ENCODE measurements at places on chromosomes 6 and 20.

DNA sequence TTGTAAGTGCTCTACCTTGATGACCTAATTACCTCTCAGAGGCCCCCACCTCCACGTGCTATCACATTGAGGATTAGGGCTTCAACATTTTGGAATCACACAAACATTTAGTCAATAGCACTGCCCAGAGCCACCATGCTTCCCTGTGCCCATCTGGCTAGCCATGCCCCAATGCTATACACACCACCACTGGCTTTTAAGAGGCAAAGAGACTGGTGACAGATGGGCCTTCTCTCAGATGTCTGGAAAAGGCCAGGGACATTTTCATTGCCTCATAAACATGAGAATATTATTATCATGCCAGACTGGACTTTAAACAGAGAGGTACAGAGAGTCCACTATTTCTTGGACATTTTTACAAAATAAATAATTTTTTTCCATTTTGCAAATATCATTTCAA lies 29.8 kb downstream of the TRMT6 start:
- no peak for DNase-seq

GRCh38 chr20:8464368-8464767 lies 332.3 kb downstream of the PLCB1 start:
- no peak for DNase-seq

DNA sequence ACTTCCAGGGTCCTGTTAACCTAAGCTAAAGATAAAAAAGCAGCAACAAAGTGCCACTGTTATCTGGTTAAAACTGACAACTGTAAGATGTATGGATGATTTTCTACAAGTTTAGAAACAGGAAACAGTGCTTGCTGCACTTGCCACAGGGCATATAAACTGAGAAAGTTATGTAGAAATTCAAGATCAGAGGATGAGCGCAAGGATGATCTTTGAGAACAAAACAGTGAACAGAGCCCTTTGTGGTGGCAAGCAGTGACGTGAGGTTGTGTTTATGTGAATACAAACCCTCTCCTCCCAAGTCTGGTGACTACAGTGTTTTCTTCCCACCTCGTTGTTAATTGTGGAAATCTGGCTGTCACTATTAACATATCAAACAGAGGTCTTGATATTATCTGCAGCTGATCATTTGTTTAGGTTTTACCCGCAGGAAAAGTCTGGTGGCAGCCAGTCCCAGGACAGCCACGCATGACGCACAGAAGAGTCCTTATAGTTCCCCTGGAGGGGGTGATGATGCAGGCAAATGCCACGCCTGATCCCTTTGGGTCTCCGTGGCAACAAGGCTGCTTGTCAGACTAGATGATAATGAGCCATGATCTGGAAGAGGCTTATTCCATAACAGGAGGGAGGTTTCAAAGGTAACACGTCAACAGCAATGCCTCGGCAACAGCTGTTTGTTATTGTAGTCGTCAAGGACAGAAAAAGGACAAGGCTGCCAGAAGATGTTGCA lies 43.1 kb upstream of the TNFAIP3 start:
- DNase-seq: no peak

DNA sequence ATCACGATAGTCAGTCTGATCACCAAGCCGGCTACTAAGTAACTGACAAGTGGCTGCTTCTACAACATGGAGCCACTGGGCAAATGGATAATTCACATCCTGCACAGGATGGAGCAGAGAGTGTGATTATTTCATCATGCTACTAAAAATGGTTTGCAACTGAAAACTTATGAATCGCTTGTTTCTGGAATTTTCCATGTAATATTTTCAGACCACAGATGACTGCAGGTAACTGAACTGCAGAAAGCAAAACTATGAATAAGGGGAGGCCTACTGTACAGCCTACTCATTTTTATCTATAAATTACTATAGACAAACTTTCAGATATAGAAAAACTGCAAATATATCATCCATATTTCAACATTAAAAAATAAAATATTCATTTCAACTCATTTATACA lies 91.5 kb downstream of the EPB41L2 start:
- DNase-seq: no peak

- no peak for DNase-seq
Observed at GRCh38 chr6:72890233-72890632, 268.4 kb downstream of the KCNQ5 start.

GRCh38 chr6:43934183-43934802 lies 164.3 kb downstream of the VEGFA start:
- DNase-seq: no peak

DNA sequence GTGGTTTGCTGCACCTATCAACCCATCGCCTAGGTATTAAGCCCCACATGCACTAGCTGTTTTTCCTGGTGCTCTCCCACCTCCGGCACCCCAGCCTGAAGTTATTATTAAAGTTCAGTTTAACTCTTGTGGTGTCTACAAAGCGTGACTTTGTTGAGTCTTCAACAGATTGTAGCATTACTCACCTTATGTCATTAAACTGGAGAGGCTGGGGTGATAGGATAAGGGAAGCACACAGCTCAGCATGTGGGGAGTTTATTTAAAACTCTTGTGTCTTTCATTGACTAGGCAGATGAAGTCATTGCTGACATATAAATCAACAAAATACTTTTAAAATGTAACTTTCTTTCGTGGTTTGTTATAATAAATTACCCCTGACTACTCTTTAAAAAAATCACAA lies 84.7 kb upstream of the GCM1 start:
- DNase-seq: no peak

- DNase-seq: no peak
Observed at GRCh38 chr20:12019715-12020114, 102.0 kb downstream of the BTBD3 start.

GRCh38 chr6:36888654-36889481 lies 3.1 kb downstream of the C6orf89 start:
- DNase-seq: peak; percentile 29

GRCh38 chr6:17432356-17432755 lies 39.0 kb downstream of the CAP2 start:
- no peak for DNase-seq

- DNase-seq: no peak
Observed at GRCh38 chr6:105326833-105327770, 75.8 kb downstream of the PREP start.

- DNase-seq: no peak
Observed at GRCh38 chr6:3252369-3252768, 6.4 kb upstream of the PSMG4 start.

DNA sequence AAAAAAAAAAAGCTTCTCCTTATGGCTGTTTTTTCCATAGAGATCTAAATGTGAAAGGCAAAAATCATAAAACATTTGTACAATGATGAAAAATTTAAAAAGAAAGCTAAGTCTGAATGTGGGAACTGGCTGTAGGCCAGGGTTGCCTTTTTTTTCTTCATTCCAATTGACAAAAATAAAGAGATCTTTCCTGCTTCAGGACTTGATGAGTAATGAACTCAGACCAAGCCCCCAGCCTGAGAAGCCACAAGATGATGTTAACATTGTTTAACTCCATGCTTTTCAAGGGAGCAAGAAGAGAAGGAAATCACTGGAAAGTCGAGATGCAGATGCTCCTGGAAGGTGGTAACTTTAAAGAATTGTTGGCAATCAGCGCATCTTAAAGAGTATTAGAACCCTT lies 41.4 kb downstream of the TRMT6 start:
- no peak for DNase-seq

DNA sequence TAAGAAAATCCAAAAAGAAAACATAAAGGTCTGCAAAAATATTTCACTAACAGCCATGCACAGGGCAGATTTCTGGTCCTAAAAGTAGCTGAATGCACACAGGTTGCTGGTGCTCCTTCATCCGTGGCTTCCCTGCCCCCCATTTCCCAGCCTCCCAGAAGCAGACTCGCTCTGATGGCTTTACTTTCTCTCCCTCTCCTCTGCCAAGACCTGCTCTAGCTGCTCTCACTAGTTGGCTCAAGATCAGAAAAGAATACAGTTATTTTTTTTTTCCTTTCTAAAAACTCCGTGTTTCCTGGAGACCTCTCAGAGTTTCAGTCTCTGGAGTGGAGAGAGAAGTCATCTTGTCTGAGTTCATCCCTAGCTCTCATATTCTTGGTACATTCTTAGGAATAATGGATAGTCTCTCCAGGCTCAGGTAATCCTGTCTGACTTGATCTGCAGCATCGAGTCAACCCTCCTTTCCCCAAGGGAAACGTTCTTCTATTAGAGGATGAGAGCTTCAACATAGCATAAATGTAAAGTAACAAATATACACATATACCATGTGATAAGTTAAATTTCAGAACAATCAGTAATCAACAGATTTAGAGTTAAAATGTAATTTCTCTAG lies 214.2 kb downstream of the TBC1D7 start:
- no peak for DNase-seq

GRCh38 chr6:87628424-87628823 lies 38.5 kb downstream of the ORC3 start:
- DNase-seq: peak; percentile 8

GRCh38 chr20:31473331-31474096 lies 1.4 kb downstream of the DEFB124 start:
- DNase-seq: no peak

GRCh38 chr20:24968278-24968800 lies 19.3 kb downstream of the CST7 start:
- no peak for DNase-seq

DNA sequence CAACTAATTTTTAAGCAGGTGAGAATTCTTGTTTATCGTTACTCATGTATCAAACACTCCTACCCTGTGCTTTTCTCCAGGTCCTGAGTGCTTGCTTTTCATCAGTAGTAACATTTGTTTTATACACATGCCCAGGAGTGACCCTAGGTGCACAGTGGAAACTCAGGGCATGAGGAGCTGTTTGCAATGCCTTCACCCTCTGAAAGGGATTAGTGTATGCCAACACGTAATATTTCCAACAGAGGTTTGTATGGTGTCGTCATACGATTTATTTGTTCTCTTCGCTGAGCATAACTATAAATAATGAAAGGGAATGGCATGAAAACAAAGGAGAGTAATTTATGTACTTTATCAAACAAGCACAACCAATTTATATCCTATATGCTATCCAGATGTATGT lies 537.4 kb upstream of the MMS22L start:
- DNase-seq: no peak

- DNase-seq: no peak
Observed at GRCh38 chr20:57868310-57868709, 158.5 kb upstream of the PMEPA1 start.

DNA sequence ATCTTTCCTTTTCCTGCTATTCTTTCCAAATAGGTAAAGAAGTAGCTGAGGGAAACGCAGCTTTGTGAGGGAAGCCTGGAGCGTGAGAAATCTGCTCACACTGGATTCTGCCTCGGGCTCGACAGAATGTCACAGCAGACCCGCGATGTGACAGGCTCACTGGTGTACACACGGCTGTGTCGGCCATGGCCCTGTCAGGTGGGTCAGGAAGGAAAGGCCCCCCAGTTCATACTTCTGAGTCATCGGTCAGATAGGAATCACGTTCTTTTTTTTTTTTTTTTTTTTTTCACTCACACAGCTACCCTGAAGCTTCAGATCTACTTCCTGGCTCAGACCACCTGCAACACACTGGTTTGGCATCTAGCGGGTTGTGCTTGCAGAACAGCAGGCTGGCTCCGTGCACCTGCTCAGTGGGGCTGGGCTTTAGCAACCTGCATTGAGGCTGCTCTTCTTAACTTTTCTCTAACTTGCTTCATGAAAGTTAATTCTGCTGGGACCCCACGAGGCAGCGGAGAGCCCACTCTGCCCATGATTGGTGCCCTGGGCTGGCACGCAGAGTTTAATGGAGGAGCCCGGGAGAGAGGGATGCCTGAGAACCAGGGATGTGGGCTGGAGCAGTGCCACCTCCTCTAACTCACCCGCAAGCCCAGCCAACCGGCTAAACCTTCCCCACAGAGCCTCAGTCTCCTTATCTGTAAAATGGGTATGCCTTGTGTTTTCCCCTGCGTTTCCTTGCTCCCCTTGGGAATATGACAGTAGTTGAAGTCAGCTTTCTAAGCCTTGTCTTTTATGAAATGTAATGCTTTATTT lies 61.5 kb upstream of the FNDC1 start:
- no peak for DNase-seq

GRCh38 chr6:133436652-133437051 lies 195.5 kb downstream of the EYA4 start:
- DNase-seq: no peak

GRCh38 chr6:7846966-7847818 lies 63.4 kb downstream of the TXNDC5 start:
- no peak for DNase-seq

- peak; percentile 8 for DNase-seq
Observed at GRCh38 chr6:125714441-125715090, 34.9 kb upstream of the HEY2 start.

GRCh38 chr6:37554480-37554819 lies 54.8 kb upstream of the CCDC167 start:
- no peak for DNase-seq

- DNase-seq: no peak
Observed at GRCh38 chr20:34951252-34951651, 4.4 kb downstream of the GSS start.

- DNase-seq: no peak
Observed at GRCh38 chr6:84052204-84052882, 18.8 kb downstream of the MRAP2 start.

- DNase-seq: no peak
Observed at GRCh38 chr20:35561268-35561667, 19.4 kb downstream of the ERGIC3 start.

DNA sequence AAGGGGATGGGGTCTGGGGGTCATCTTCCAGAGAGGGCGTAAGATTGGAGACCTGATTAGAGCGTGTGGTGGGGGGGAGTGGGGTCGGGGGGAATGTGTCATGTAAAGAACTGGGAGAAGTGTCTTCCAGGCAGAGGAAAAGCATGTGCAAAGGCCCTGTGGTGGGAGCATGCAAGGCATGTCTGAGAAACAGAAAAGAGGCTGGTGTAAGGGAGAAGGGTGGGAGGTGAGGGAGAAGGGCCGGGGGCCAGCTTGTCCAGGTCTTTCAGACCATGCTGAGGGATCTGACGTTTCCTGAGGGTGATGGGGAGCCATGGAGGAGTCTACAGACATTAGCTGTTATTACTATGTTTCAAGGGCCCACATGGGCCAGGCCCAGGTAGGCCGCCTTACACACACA lies 30.4 kb upstream of the FKBP1A start:
- no peak for DNase-seq

DNA sequence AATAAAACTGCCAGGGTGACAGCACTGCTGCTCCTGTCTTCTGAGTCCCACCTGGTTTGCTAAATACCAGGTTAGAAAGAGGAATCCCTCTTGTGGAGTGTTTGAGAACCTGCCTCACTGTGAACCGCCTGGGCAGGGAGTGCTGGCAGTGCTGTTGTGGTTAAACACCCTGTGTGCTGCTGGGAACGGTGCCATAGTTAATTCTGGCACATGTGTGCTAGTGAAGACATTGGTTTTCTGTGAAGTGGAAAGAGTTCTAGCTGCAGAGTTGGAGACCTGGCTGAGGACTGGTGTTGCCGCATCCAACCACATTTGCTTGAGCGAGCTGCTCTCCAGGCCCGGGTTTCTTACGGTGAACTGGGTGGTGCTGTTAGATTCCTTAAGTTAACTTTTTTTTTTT lies 72.7 kb downstream of the IGF2R start:
- no peak for DNase-seq

- no peak for DNase-seq
Observed at GRCh38 chr6:55495277-55495676, 83.7 kb downstream of the HMGCLL1 start.

All from GM20000 (cell line).